Caudate nucleus (tissue), 63 donors: ENCODE measurements at places on chromosomes 16 and 17.

- no peak for DNase-seq
Measured at GRCh38 chr16:29699324-29700219, 20.6 kb downstream of the QPRT start.

DNA sequence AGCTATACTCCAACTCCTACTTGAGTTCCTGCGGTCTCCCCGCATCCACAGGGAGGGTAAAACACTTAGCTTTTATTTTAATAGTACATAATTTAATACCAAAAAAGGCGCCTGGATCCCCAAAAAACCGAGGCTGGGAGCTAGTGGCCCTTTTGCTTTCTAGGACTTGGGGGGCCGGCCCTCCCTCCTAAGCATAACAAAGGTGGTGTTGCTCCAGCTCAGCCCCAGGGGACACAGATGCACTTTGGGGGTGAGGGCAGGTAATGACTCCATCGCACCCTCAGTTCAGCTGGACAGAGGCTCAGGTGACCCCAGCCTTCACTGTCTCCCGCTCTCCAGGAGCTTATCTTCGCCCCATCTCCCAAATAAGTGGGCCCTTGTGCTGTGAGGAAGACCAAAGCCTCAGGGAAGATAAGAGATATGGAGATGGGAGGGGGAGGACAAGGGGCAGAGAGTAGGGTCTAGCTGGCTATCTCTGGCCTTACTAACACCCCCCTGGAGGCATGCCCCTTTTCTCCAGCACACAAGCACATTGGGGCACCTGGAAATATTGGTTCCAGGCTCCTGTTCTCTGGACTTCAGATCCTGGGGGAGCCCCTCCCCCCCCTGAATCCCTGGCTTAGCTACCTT lies 2.8 kb upstream of the NHERF1 start:
- DNase-seq = no peak

DNA sequence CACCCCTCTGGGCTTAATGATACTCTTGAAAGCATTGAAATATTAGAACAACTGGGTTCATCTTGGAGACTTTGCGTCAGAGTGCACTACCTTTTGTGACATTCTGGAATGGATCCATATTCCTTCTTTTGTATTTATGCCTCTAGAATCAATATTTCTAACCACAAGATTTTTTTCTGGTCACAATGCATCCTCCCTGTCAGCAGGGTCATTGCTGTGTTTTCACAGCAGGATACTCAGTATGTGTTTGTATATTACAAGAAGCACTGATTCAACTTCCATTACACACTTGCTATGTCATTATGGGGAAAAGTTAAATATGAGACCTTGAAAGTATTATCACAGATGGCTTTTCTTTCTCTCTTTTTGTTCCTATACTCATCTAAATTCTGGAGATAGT lies 370.0 kb downstream of the HS3ST3B1 start:
- no peak for DNase-seq

DNA sequence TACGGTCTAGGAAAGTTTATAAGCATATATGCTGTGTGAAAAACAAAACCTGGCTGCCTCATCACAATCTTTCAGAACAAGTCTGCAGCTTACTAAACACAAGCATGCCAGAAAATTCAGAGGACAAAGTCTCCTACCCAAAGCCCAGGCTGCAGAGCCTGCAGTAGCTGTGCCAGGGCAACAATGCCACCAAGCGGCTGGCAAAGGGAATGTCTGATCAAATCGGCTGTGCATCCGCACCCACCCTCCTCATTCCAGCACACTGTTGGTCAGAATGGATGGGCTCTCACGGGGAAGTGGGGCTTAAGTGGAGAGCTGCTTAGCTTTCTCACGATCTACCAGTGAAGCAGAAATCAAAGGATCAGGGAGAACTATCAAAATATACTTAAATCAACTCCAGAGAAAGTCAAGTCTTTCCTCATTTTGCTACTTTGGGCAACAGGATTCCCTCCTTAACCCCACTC lies 73.5 kb downstream of the CYTH1 start:
- DNase-seq = peak; percentile 77

- no peak for DNase-seq
Measured at GRCh38 chr16:81873206-81873605, 94.1 kb downstream of the PLCG2 start.

DNA sequence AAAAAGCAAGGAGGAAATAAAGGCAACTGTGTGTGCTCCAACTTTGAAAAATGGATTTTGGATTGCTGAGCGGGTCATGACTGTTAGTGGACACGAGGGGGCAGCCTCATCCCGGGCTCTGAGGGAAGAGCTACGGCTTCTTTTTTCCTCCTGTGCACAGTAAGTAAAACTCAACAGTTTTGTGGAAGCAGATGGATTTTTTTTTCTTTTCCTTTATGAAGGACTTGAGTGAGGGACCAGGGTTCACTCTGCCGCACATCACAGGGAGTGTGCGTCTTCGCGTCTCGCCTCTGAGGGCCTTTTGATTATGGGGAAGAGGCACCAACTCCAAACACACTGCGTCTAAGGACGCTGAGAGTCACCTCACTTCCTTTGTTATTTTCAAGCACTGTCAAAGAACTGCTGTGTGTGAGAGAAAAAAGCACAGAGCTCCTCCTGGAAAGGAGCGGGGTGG lies 80.3 kb upstream of the GOT2 start:
- no peak for DNase-seq

GRCh38 chr16:50393416-50393815 lies 24.6 kb upstream of the BRD7 start:
- no peak for DNase-seq

GRCh38 chr16:82010649-82011048 lies 621 bp downstream of the SDR42E1 start:
- no peak for DNase-seq

DNA sequence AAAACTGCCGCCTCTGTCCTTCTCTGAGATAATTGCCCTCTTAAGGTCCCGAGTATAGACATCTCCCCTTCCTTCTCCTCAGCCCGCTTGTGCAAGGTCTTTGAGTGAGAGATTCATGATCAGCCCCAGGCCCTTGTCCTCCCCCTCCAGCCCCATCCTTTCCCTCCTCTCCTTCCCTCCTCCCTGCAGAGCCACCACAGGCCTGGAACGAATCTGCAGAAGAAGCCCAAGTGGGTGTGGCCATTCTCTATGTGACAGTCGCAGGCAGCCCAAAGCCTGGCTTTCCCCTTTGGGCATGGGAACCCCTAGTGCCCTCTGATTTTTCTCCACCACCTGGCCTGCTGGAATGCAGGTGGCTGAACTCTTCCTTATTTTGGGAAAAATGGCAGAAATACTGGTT lies 7.2 kb upstream of the NDRG4 start:
- no peak for DNase-seq

- DNase-seq = no peak
Measured at GRCh38 chr17:11318207-11318606, 77.2 kb downstream of the SHISA6 start.

- DNase-seq = no peak
Measured at GRCh38 chr17:9529033-9529700, 46.5 kb downstream of the STX8 start.
